ENCODE measurements at places on chromosomes 2 and 18. TPM values are rescaled to one million over a fixed set of nuclear protein-coding genes. Genes with fewer than 3 reads are reported as not detected.

STARD6 gene
- not detected for total RNA-seq

KCNF1 gene
- total RNA-seq, result not detected

UGT1A3 gene
- not detected for total RNA-seq

IL18R1 gene
- 58.8 TPM for total RNA-seq

LIMS3 gene
- 0.48 TPM for total RNA-seq

GCG gene
- not detected for total RNA-seq

PFN4 gene
- not detected for total RNA-seq

AKAIN1 gene
- total RNA-seq, result not detected

EFEMP1 gene
- total RNA-seq, result not detected

VWC2L gene
- not detected for total RNA-seq

CD8A gene
- 208 TPM for total RNA-seq

DNA sequence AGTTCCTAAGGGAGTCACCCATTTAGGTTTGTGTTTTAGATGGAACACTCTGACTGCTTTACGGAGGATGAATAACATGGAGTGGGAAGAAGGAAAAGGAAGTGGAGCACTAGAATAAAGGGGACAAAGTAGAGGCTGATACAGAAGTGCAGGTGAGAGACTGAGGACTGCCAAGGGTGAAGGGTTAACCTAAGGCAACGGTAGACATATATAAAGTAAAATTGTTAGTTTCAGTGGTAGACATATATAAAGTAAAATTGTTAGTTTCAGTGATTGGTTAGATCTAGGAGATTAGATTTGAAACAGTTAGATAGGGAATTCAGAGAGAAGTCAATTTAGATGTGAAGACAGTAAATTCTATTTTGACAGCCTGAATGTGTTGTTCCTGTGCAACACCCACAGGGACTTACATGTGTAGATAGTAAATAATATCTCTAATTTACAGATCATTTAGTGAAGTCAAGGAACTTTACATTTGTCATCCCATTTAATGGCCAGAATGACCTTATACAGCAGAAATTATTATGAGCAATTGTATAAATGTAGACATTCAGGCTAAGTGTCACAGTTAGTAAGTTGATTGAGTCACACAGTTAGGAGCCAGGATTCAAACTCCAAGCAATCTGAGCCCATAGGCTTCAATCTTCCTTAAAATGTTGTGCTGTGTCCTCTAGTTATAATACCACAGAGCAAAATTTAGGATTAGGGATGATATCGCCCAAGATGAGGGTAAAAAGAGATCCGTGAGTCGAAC, 270.8 kb upstream of the UBE2E3 start:
- DNase-seq, result no peak

DNA sequence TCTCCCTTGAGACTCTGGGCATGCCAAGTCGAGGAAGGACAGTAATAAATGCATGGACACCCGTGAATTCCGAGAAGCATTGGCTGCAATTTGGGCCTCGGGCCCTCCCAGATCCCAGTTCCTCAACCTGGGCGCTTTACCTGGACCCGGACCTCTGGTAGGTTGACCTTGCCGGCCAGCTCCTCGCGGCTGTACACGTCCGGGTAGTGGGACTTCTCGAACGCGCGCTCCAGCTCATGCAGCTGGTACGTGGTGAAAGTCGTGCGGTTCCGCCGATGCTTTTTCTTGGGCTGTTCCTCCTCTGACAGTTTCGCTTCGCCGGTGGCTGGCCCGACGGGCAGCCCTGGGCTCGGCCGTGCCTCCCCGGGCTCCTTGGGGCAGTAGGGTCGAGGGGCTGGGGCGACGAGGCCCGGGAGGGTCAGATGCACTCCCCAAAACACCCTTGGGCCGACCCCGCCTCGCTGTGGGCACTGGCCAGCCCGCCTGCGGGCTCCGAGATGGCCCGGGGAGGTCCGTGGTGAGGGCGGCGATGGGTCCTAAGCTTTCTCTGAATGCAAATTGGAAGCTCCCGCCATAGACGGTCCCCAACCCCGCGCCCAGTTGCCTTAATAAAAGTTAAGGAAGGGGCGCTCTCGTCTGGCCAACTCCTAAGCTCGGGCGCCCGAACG, 899 bp downstream of the RAX start:
- DNase-seq, result no peak

GRCh38 chr2:10169053-10169578, 46.6 kb downstream of the RRM2 start:
- DNase-seq, result no peak

DNA sequence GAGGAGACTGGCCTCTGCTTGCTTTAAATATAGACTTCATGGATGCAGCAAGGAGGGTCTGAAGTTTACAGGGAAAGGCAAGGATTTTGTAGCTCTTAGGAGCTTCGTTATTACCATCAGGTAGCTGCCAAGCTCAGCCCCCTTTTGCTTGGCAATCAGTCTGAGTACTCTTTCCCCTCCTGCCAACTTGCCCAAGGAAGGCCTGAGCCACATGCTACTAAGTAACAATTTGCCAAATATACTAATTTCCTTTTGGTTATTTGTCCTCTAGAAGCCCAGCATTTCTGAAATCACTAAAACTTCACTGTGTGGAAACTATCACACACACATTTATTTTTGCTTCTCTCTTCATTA, 85.5 kb upstream of the ITPRID2 start:
- DNase-seq, result no peak

- DNase-seq, result no peak
Observed at GRCh38 chr2:159317392-159318088, 31.0 kb upstream of the WDSUB1 start.

DNA sequence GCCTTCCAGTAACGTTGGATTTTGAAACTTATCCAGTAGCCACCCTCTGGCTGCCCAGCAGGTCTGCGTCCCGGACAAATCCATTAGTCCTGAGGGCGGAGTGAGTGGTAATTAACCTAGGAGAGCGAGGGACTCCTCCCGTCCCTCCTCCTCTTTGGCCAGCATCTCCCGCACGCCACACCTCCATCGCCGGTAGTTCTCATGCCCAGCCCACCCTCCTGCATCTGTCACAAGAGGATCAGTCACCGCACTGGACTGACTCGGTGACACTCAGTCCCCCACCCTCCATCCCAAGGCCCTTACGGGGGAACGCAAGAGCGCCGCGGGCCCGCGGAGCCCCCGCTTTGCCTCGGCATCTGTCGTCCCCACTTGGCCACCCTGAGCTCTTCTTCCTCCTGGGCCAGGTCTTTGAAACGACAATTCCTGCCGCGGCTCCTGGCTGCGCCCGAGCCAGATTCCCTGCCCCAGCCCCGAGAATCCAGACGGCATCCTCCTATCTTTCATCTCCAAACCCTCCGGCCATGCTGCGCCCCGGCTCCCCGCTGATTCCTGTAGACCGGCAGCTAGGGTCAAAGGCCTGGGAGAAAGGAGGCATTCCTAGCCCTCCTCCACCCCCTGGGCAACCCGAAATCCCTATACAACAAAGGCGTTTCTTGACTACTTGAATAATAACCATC, 77.5 kb downstream of the EIF2AK3 start:
- no peak for DNase-seq

DNA sequence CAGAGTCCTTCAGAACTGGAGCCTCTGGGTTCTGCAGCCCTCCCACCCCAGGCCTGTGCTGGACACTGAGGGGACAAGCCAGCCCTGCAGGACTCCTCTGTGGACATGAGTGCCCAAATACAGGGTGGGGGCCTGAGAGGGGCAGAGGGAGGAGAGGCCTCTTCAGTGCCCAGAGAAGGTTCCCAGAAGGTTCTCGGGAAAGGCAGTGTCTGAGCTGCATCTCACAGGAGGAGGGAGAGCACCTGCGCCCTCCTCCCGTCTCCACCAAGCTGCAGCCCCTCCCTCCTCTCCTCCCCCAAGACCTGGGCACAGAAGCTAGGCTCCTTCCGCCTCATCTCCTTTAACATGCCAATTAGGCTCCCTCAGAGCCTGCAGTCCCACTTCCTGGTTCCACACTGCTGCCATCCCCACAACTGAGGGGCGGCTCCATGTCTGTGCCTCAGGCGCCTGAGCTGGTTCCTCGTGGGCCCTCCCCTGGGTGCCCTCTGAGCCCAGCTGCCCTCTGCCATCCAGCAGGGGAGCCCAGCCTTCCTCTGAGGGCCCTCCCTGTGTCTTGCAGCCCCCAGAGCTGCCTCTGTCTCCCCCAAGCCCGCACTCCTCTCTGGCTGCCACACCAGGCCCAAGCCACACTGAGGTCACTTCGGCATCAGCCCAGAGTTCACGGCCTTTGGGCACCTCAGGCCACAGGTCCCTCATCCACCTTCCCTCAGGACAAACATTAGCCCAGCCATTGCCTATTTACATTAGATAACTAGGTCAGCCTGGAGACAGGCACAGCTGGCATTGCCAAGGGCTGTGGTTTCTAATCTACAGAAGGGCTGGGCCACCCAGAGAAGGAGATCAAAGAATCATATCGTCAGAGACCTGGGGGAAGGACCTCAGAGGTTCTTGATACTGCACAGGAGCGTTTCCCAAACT, 28.9 kb downstream of the KCNK3 start:
- no peak for DNase-seq

GRCh38 chr2:173715441-173715840, 249.7 kb downstream of the SP3 start:
- DNase-seq, result no peak

Measured in natural killer cell (primary cell).